SJCRH30 (cell line): ENCODE measurements at places on chromosomes 2 and 18.

DNA sequence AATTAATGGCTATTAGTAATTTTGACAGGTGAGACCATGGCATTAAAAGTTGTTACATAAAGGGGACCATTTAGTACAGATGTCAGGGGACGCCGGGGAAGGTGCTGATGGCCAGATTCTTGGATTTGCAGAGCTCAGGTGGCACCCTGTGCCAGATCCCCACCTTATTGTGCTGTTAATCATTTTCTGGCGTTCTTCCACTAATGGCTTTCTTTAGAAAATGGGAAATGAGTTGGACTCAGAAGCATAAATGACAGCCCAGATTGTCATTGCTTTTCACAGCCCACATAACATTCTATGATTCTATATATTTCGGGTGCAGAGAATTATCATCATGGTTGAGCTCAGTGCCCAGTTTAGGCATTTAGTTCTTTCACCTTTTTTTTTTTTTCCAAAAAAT is 257.2 kb upstream of the TCF4 start:
- no peaks in the 10 kb centered on the region for H3K36me3 ChIP-seq
- H3K27me3 ChIP-seq = no peaks in the 10 kb centered on the region
- DNase-seq = no peak
- no peak overlapping the region for H3K4me3 ChIP-seq

DNA sequence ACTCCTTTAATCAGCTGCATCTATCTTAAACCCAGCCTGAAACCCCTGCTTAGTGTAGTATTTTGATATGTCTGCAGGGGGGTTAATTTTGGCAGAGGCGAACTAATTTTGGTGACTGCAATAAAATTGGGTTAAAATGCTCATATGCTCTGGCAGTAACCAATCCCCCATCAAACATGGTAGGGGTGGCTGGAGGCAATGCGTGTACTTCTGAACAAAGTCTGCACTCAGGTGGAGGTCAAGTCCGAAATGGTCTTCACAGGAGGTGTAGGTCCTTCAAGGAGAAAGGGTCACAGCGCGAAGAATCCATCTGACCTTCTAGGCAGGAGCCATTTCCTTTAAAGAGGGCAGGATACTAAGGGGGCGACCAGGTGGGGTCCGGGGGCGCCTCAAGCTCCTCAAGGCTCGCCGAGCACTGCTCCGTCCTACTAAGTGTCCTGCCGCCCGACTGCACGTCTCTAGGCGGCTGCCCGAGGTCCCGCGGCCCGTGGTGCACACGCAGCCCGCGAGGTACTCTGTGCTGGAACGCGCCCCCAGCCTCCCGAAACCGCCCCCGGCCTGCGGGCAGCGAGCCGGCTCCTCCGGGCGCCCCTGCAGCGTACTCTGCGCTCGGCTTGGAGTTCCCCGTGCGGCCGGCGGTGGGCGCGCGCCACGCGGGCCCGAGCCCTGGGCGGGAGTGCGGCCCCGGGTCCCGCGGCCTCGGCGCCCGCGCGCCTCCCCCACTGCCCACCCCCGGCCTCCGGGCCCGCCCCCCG is 1.7 kb upstream of the LDLRAD4 start:
- H3K4me3 ChIP-seq = peak overlapping the region; percentile 55
- H3K4me1 ChIP-seq = no peaks in the 10 kb centered on the region
- no peaks in the 10 kb centered on the region for H3K36me3 ChIP-seq
- no peak for DNase-seq

DNA sequence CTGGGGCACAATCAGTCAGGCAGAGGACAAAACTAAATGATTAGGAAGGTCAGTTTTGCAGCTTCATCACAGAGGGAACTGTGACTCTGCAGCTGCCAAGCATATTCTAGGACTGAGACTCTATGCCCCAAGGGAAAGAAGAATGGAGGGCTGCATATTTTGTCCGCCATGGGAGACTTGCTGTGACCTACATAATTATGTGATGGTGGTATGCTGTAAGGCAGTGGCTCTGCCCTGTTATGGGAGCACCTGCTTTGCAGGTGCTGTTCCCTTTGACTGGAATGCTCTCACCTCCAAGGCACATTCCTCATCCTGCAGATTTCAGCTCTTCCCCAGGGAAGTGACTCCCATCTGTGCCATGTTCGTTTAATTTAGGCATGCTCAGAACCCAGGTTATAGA is 261.9 kb upstream of the EPHA4 start:
- H3K4me3 ChIP-seq = no peak overlapping the region
- no peak overlapping the region for H3K27ac ChIP-seq
- no peaks in the 10 kb centered on the region for H3K27me3 ChIP-seq

GRCh38 chr18:41905786-41906527 is 49.1 kb upstream of the PIK3C3 start:
- DNase-seq = no peak
- H3K4me1 ChIP-seq = no peaks in the 10 kb centered on the region
- H3K27me3 ChIP-seq = no peaks in the 10 kb centered on the region
- no peak overlapping the region for H3K4me3 ChIP-seq
- H3K36me3 ChIP-seq = no peaks in the 10 kb centered on the region
- no peak overlapping the region for H3K27ac ChIP-seq

- no peak overlapping the region for H3K27ac ChIP-seq
- peak; percentile 66 for DNase-seq
- H3K4me3 ChIP-seq = no peak overlapping the region
These were observed 37.5 kb downstream of the CMPK2 start for GRCh38 chr2:6828299-6828584.

DNA sequence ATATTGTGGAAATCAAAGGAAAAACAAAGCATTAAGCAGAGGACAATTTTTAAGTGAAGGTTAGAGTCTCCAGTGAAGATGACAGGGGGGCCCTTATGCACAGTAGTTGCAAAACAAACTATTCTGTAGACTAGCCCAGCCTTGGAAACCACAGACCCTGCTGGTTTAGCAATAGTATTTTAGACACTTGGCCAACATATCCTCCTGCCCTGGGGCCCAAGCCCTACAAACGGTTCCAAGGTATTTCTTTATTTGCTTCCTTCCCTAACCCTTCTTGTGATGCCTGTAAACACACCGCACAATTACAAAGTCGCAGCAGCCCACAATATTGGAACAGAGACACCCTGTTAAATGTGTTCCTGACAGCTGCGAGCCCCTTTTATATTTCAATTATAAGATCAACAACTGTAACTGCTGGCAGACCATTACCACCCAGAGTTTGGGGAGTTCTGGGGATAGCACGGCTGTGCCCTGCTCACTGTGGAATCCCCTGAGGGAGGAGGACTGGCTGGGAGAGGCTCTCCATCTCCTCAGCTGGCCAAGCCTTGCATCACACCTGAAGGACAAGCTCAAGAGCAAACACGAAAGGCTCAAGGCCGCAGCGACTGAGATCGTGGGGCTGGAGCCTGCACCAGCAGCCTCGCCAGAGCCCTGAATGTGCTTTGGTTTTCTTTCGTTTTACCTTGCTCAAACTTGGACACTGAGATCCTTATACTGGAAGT is 282.2 kb upstream of the ATP5MC3 start:
- H3K4me1 ChIP-seq = no peaks in the 10 kb centered on the region
- H3K4me3 ChIP-seq = no peak overlapping the region
- no peaks in the 10 kb centered on the region for H3K36me3 ChIP-seq
- no peak overlapping the region for H3K27ac ChIP-seq
- H3K27me3 ChIP-seq = no peaks in the 10 kb centered on the region; the same call in 1 of the 2 replicates
- no peak for DNase-seq

- H3K27me3 ChIP-seq = no peaks in the 10 kb centered on the region
- H3K4me1 ChIP-seq = no peaks in the 10 kb centered on the region
- no peak overlapping the region for H3K27ac ChIP-seq
These were observed 176.1 kb upstream of the DLGAP1 start for GRCh38 chr18:4631239-4631638.

- DNase-seq = no peak
- H3K4me1 ChIP-seq = no peaks in the 10 kb centered on the region
- H3K4me3 ChIP-seq = no peak overlapping the region
- H3K36me3 ChIP-seq = no peaks in the 10 kb centered on the region
- no peaks in the 10 kb centered on the region for H3K27me3 ChIP-seq
These were observed 343.5 kb downstream of the MTX2 start for GRCh38 chr2:176612736-176613135.

GRCh38 chr2:149819356-149819957 is 231.9 kb upstream of the MMADHC start:
- no peaks in the 10 kb centered on the region; the same call in 1 of the 2 replicates for H3K4me1 ChIP-seq
- H3K36me3 ChIP-seq = no peaks in the 10 kb centered on the region
- H3K27me3 ChIP-seq = no peaks in the 10 kb centered on the region

- H3K4me3 ChIP-seq = no peak overlapping the region
- no peak overlapping the region for H3K27ac ChIP-seq
- no peaks in the 10 kb centered on the region for H3K36me3 ChIP-seq
- DNase-seq = no peak
- peaks cover 4% of the 10 kb centered on the region for H3K4me1 ChIP-seq
These were observed 6.2 kb downstream of the MBD2 start for GRCh38 chr18:54218299-54218698.

DNA sequence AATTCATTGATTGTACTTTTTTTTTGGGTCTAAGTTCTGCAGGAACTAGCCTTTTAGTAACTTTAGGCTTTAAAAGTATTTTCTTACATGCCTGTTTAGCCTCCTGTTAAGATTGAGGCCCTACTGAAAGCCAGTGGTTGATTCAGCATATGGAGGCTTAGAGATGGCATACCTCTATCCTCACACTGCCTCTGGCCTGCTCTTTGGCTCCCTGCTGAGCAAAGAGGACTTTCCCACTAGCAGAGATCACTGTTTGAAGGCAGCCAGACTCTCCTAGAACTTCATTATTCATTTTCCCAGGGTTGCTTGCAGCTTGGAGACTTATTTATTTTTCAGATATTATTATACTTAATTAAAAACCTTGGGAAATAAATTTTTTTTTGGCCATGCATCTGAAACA is 405.6 kb upstream of the MEX3C start:
- H3K4me3 ChIP-seq = no peak overlapping the region
- peak overlapping the region; percentile 19; the same call in 1 of the 2 replicates for H3K27ac ChIP-seq
- H3K27me3 ChIP-seq = no peaks in the 10 kb centered on the region
- no peaks in the 10 kb centered on the region for H3K36me3 ChIP-seq
- peaks cover 10% of the 10 kb centered on the region for H3K4me1 ChIP-seq

DNA sequence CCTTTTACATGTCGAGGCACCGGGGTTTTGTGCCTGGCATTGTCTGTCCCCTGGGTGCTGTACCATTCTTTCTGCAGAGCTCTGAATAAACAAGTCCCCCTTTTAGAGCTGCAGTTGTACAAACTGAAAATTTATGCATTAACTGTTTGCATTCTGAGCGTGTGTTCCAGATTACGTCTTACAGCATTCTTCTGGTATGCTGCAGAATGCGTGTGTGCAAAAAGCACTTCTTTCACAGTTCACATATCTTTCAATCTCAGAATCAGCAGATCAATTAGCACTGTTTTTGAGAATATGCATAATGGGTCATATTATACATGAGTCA is 27.5 kb downstream of the MEIS1 start:
- DNase-seq = no peak
- H3K27ac ChIP-seq = no peak overlapping the region
- H3K4me1 ChIP-seq = no peaks in the 10 kb centered on the region
- no peaks in the 10 kb centered on the region for H3K27me3 ChIP-seq

DNA sequence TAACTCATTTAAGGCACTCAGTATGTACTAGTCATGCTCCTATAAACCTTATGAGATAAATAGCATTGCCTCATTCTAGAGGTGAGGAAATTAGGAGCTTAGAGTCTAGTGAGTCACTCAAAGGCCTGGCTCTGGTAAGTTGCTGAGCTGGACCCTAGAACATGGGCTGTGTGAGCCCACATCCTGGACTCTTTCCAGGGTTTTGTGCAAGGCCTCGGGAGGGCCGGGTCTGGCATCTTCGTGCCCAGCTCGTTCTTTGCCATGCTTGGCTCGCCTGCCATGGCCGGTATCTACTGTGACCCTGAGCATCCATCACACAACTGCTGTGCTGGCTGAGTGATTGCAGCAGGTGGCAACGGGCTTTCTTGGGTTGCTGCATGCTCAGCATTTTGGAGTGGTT is 168.0 kb downstream of the LPIN1 start:
- no peaks in the 10 kb centered on the region for H3K27me3 ChIP-seq
- H3K36me3 ChIP-seq = no peaks in the 10 kb centered on the region
- H3K4me3 ChIP-seq = no peak overlapping the region
- 0 out of 2 replicates have a peak overlapping the region, but pooled peaks have one; percentile 1 for H3K27ac ChIP-seq
- peaks cover 9% of the 10 kb centered on the region; the same call in 1 of the 2 replicates for H3K4me1 ChIP-seq
- DNase-seq = peak; percentile 85

- H3K27ac ChIP-seq = no peak overlapping the region
- no peaks in the 10 kb centered on the region for H3K27me3 ChIP-seq
- DNase-seq = no peak
- H3K4me3 ChIP-seq = no peak overlapping the region
- H3K4me1 ChIP-seq = peaks cover 19% of the 10 kb centered on the region
- no peaks in the 10 kb centered on the region for H3K36me3 ChIP-seq
These were observed 92.0 kb downstream of the LRP1B start for GRCh38 chr2:142038826-142039225.

DNA sequence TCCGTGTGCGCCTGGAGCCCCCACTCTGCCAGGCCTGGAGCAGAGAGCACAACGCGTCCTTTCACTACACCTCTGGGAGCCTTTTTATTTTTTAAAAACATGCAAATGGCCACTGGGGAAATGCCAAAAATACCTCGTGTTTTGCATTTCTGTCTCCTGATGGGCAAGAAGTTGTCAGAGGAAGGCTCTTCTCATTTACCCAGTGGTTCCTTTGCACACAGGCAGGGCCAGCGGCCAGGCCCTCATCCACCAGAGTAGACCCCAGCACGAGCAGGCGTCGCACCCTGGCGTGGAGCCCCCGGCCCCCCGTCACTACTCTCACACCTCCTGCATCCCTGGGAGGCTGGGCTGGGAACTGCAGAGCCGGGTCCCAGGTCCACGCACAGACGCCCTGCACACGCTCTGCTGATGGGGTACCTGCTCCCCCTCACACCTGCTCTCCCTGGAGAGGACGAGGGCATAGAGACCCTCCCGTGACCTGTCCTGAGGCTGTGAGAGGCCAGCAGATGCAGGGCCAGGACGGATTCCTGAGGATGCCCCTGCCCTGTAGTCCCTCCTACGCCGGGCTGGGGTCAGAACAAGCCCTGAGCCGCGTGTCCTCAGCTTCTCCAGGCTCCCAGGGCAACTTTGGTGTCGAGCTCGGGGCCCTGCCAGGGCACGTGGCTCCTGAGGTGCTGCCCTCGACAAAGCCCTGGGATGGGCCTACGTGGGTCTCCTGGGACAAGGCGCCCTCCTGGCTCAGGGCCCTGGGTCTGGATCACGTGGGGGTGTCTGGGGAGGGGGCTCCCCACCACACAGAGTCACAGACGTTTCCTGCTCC is 65.0 kb downstream of the NFATC1 start:
- H3K27ac ChIP-seq = no peak overlapping the region
- no peaks in the 10 kb centered on the region for H3K27me3 ChIP-seq
- H3K4me1 ChIP-seq = peaks cover 10% of the 10 kb centered on the region; the same call in 1 of the 2 replicates
- no peak for DNase-seq
- no peak overlapping the region for H3K4me3 ChIP-seq

DNA sequence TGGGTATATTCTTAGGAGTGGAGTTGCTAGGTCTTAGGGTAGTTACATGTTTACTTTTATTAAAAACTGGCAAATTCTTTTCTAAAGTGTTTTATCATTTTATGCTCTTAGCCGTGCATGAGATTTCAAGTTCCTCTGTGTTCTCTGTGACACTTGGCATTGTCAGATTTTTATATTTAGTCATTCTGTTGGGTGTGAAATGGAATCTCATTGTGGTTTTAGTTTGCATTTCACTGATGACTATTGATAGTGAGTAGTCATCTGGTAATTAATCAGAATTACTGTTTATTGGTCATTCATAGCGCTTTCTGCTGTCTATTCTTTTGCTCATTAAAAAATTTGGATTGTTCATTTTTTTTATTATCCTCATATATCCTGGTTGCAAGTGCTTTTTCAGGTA is 34.1 kb downstream of the RAB3GAP1 start:
- H3K4me1 ChIP-seq = no peaks in the 10 kb centered on the region
- H3K27me3 ChIP-seq = no peaks in the 10 kb centered on the region
- DNase-seq = no peak
